Body of pancreas (tissue), 4 donors: ENCODE measurements at places on chromosomes 3 and 15. TPM values are rescaled to one million over a fixed set of nuclear protein-coding genes. Genes with fewer than 3 reads are reported as not detected.
A peak's percentile ranks its signal among the peaks of the same experiment; 100 is the strongest.

DNA sequence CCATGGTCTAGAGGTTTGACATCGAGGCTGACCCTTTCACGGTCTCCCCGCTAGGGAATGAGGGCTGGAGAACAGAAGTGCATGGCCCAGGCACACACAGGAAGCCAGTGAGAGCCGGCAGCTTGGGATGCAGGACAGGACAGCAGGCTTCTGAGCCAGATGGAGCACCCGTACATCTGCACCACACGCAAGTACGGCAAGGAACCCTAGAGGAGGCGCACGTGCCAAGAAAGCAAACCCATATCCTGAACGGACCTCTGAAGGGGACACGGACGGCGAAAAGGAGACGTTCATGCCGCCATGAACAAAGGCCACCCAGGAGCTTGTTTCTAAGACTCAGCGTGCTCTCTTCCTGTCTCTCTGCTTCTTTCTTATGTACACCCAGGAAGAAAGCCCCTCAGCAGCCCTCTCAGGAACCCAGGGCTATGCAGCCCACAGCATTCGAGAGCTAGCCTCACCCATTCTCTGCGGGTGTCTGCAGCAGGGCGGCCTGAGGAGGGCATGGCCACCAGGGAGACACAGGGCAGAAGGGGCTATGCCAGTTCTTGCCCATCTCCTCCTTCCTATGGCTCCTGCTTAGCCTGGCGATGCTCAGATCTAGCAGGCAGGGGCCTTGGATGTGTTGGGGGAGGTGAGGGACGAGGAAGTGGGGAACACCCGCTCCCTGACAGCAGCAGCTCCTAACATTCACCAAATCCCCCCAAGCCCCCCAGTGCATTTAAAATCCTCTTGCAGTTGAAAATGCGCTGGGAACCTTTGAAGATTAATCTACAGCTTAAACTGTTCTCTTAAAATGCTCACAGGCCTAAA lies 81.3 kb downstream of the PCSK6 start:
- no peaks in the 10 kb centered on the region for H3K36me3 ChIP-seq
- DNase-seq: no peak
- H3K4me1 ChIP-seq: no peaks in the 10 kb centered on the region

- H3K27me3 ChIP-seq: no peaks in the 10 kb centered on the region
- no peak for DNase-seq
- H3K27ac ChIP-seq: no peak overlapping the region
- H3K36me3 ChIP-seq: no peaks in the 10 kb centered on the region
- H3K4me3 ChIP-seq: no peak overlapping the region
These were observed 21.1 kb downstream of the C3orf62 start for GRCh38 chr3:49255718-49256511.

- no peak overlapping the region for H3K4me3 ChIP-seq
- H3K36me3 ChIP-seq: no peaks in the 10 kb centered on the region
- DNase-seq: no peak
- no peaks in the 10 kb centered on the region for H3K27me3 ChIP-seq
- H3K27ac ChIP-seq: no peak overlapping the region
- H3K4me1 ChIP-seq: no peaks in the 10 kb centered on the region
These were observed 34.0 kb downstream of the MINDY4B start for GRCh38 chr3:150871192-150871591.

DNA sequence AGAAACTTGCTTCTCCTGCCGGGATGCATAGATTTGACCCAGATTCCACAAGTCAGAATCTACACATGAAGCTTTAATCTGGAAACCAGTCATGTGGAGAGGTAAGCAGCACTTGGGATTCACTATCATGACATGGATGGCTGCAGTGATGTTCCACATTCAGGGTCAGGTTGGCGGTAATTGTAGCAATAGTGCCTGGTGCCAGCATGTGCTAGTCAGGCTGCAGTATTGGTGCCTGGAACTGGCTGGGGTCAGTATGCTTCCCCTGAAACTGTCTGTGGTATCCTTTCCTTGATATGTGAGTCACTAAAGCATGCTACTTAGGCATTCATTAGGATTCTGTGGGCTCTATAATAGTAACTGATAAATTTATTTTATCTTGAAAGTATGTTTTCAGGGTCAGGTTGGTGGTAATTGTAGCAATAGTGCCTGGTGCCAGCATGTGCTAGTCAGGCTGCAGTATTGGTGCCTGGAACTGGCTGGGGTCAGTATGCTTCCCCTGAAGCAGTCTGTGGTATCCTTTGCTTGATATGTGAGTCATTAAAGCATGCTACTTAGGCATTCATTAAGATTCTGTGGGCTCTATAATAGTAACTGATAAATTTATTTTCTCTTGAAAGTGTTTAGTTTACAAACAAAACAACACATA lies 1439.2 kb downstream of the ZPLD1 start:
- no peaks in the 10 kb centered on the region for H3K4me1 ChIP-seq
- no peaks in the 10 kb centered on the region for H3K36me3 ChIP-seq
- no peak for DNase-seq
- no peaks in the 10 kb centered on the region for H3K27me3 ChIP-seq

DNA sequence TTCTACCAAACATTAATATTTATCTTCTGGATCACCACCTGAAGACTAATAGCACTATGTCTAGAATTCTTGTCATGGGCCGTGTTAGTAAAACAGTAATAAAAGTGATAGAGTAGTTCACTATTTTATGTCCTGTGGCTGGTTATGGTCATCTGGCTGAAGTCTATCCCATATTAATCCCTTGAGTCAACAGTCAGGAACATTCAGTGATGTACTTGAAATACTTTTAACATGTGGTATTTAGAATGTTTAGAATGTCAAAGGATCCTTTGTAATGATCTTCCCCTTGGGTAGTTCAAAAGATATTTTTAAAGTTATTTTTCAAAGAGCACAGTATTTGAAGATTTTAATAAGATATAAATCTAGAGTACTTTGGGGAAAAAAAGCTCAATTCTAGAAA lies 117.0 kb downstream of the MBNL1 start:
- no peak for DNase-seq
- no peak overlapping the region for H3K27ac ChIP-seq
- no peaks in the 10 kb centered on the region for H3K36me3 ChIP-seq
- H3K4me1 ChIP-seq: peaks cover 59% of the 10 kb centered on the region

- no peak overlapping the region for H3K4me3 ChIP-seq
- no peaks in the 10 kb centered on the region for H3K36me3 ChIP-seq
- H3K4me1 ChIP-seq: peaks cover 54% of the 10 kb centered on the region
- no peaks in the 10 kb centered on the region for H3K27me3 ChIP-seq
- DNase-seq: peak; percentile 84
These were observed 390.7 kb upstream of the RGMA start for GRCh38 chr15:93479715-93480114.

DNA sequence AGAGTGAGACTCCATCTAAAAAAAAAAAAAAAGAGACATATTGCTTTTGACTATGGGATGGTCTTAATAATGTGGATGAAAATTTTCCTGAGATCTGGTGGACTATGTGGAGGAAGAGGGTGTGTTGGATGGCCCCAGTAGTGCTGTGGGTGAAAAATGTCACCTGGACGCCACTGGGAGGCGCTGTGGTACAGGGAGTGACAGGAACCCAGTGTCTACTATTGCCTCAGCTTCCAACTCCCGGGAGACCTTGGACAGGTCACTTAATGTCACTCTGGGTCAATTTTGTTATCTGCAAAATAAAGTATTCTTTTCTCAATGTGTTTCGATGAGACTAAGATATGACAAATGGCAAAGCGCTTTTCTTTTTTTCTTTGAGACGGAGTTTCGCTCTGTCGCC lies 27.7 kb upstream of the DCP1A start:
- DNase-seq: peak; percentile 67
- no peaks in the 10 kb centered on the region for H3K4me1 ChIP-seq
- no peaks in the 10 kb centered on the region for H3K36me3 ChIP-seq
- H3K27me3 ChIP-seq: no peaks in the 10 kb centered on the region
- no peak overlapping the region for H3K27ac ChIP-seq

SUMF1 gene
- 30.7 TPM for total RNA-seq

- DNase-seq: no peak
- H3K36me3 ChIP-seq: no peaks in the 10 kb centered on the region
- H3K27ac ChIP-seq: no peak overlapping the region
- no peaks in the 10 kb centered on the region for H3K27me3 ChIP-seq
These were observed 22.8 kb upstream of the OSTN start for GRCh38 chr3:191176038-191176785.

DNA sequence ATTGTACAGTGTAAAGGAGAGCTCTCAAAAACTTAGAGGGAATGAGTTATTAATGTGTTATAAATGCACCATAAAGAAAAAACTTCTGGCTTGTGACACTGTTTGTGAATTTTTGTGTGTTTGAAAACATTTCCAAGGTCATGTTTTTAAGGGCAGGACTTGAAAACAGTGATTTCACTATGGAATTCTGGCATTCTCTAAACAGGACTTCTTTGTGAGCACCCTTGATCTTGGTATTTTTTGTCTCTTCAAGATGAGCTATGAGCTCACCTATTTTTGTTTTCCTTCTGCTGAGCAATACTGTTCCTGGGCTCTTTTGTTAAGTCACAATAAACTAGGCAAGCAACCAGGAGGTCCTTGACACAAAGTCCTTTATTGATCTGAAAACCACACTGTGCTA lies 284.4 kb downstream of the RBMS3 start:
- no peak overlapping the region for H3K27ac ChIP-seq
- H3K4me1 ChIP-seq: no peaks in the 10 kb centered on the region
- no peaks in the 10 kb centered on the region for H3K36me3 ChIP-seq

- no peak for DNase-seq
- H3K4me1 ChIP-seq: no peaks in the 10 kb centered on the region
- no peaks in the 10 kb centered on the region for H3K27me3 ChIP-seq
- no peak overlapping the region for H3K4me3 ChIP-seq
- H3K27ac ChIP-seq: no peak overlapping the region
These were observed 68.6 kb upstream of the ONECUT1 start for GRCh38 chr15:52858782-52859176.

FRMD5 gene
- not detected for total RNA-seq

DNA sequence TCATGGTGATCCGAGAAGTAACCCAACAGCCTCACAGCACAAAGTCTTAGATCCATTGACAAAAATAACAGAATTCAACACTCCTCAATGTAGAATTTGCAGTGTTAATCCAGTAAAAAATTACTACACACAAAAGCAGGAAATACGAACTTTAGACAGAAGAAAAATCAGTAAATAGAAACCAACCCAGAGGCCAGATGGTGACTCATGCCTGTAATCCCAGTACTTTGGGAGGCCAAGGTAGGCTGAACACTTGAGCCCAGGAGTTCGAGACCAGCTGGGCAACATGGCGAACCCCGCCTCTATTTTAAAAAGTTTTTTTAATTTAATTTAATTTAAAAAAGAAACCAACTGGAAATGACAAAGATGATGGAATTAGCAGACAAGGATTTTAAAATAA lies 36.1 kb downstream of the SELENOT start:
- no peak for DNase-seq
- H3K36me3 ChIP-seq: no peaks in the 10 kb centered on the region
- H3K4me1 ChIP-seq: peaks cover 3% of the 10 kb centered on the region
- no peaks in the 10 kb centered on the region for H3K27me3 ChIP-seq
- no peak overlapping the region for H3K4me3 ChIP-seq
- H3K27ac ChIP-seq: no peak overlapping the region

DNA sequence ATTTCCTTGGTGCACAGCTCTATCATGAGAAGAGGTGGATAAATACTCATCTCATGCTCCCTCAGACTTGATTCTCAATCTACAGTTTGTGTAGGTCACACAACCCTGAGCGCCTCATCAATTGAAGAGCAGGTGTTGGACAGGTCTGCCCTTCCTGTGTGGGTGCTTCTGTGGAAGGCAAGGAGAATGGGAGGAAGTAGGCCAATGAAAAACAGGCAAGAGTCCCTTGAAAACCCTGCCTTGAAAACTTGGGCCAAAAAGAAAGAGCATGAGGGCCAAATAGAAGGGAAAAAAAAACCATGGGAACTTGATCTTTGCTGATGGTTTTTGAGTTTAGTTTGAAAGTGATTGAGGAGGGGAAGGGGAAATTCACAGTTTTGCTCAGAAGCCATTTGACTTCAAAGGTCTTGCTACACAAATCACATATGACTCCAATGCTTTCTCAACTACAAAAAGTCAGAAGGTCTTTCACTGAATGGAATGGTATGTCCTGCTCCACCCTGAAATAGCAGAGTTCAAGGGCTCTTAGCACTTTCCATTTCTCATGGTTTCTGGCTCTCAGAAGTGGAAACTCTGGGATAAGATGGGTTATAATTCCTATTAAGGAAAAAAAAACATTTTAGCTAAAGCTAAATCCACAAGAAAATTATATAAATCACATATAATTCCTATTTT lies 37.2 kb upstream of the TM4SF1 start:
- no peak for DNase-seq
- H3K36me3 ChIP-seq: no peaks in the 10 kb centered on the region
- H3K4me1 ChIP-seq: peaks cover 19% of the 10 kb centered on the region
- H3K27me3 ChIP-seq: no peaks in the 10 kb centered on the region
- H3K4me3 ChIP-seq: no peak overlapping the region

SCN11A gene
- total RNA-seq: not detected

DNA sequence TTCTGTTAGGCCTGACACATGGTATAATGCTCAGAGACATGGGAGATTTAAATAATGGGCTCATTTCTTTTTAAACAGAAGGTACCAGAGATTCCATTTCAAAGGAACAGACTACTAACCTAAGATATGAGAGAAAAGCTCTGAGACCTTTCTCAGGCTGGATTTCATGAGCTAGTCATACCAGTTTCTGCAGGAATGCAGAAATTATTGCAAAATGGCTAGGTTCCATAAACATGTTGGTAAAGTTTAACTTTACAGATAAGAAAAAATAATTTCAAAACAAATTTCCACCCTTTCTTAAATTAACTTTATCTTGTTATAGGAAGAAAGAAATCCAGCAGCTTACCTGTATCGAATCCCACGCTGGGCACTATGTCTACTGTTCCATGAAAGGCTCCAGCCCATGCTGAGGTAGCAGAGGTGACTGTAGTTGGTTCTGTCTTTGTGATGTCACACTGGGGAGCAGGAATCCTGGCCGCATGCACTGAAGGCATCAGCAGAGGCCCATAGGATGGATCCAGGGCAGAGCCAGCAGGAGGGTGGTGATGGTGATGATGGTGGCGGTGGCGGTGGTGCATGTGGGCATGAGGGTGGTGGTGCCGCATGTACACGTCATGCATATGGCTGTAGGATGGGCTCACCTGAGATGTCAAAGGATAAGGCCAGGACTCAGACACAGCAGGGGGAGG lies 22.6 kb downstream of the VGLL3 start:
- H3K27ac ChIP-seq: no peak overlapping the region
- H3K4me3 ChIP-seq: no peak overlapping the region
- no peaks in the 10 kb centered on the region for H3K36me3 ChIP-seq

C3orf22 gene
- total RNA-seq: not detected

- no peaks in the 10 kb centered on the region for H3K27me3 ChIP-seq
- H3K4me3 ChIP-seq: no peak overlapping the region
- H3K4me1 ChIP-seq: peaks cover 26% of the 10 kb centered on the region
- H3K36me3 ChIP-seq: peaks cover 9% of the 10 kb centered on the region
- no peak for DNase-seq
These were observed 32.3 kb downstream of the RPN1 start for GRCh38 chr3:128618398-128618726.

MEIS2 gene
- 11.9 TPM for total RNA-seq

- no peaks in the 10 kb centered on the region for H3K4me1 ChIP-seq
- no peak overlapping the region for H3K27ac ChIP-seq
- no peaks in the 10 kb centered on the region for H3K27me3 ChIP-seq
- DNase-seq: no peak
- no peak overlapping the region for H3K4me3 ChIP-seq
These were observed 20.8 kb upstream of the APH1B start for GRCh38 chr15:63256433-63257274.
